ENCODE measurements at places on chromosomes 4 and X.

DNA sequence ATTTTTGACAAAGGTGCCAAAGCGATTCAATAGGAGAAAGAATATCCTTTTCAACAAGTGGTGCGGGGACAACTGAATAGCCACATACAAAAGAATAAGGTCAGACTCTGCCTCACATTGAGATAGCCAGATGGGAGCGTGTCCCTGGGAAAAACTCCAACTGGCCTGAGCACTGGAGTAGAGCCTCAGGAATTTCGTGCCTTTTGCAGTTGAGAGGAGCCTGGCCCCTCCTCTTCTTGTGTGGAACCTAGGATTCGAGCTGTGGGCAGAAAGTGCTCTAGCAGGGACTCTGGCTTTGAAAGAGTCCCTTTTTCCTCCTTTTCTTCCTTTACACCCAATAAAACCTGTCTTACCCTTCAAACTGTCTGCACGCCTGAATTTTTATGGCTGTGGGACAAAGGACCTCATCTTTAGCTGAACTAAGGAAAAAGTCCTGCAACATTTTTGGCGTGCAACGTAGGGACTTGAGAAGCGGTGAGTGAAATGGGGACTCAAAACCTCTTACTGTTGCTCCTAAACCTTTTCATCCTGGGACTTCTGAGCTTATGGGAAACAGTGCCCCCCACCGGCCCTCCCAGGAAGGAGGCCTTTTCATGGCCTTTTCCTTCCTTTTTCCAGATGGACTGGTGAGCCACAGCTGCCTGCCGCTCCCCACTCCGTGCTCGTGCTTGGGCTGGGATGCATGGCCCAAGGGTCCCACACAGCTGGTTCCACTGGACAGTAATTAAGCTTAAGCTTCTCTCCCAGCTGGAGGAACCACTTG, 68.6 kb downstream of the BMP15 start:
- DNase-seq, result no peak

- DNase-seq, result no peak
These were observed 288.5 kb downstream of the ASMT start for GRCh38 chrX:1903236-1903935.

GRCh38 chr4:186790630-186791029, 67.0 kb upstream of the FAT1 start:
- DNase-seq, result no peak

GRCh38 chr4:16844816-16845586, 53.4 kb downstream of the LDB2 start:
- DNase-seq, result no peak

DNA sequence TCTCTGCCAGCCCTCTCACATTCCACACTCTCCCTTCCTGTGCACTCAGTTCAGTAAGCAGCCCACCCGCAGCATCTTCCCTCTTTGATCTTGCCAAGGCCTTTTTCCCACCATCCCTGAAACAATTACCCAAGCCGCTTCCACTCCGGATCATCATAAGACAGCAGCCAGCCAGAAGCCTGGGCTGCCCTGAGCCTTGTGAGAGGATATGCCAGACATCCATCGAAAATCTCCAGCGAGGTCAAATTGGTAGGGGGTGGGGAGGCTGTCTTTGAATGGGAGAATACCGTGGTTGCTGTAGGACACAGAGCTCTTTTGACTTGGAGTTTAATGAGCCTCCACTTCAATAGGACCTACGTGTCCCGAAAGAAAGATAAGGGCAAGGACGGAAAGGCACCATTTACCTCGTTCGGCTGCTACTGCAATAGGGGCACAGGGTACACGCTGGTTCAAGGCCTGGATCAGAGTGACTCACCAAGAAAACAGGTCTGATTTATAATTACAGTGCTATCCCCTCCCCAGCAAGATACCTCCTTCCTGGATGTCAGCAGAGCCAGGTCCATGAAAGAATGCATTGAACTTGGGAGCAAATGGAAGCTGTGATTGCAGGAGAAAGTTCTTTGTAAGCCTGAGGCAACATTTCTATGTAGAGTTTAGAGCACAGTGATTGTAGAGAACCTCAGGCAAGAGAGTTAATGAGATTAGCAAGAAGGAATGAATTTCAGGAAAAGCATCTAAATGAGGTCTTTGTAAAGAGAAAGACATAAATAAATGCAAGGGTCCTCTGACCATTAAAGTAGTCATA, 39.5 kb downstream of the AMOT start:
- no peak for DNase-seq

DNA sequence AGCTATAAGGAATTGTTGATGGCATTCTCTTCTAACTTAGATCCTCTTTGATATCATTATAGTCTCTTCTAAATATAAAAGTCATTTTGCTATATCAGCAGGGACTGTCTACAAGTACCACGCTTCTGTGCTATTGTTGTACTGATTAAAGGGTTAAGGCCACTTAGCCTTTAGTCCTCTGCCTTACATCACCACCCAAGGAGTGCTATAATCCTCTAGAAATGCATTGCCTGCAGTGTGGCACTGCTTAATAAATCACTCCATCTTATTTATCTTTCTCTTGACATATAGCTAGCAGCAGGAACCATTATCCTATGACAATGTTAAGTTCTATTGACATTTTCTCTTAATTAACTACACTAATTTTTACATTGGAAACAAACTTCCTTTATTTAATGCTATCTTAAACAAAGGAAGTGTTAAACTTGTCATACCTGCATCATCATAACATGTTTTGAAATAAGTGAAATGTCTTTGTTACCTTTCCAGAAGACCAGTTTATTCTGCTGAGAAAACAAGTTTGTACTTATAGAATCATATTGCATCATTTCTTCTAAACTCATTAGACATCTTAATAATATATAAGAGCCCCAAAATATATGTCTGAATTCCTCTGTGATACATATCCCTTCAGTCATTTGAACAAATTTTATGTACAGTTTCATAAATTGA, 360.9 kb upstream of the ATOH1 start:
- DNase-seq, result no peak

GRCh38 chr4:32199639-32200038, 1479.5 kb downstream of the PCDH7 start:
- no peak for DNase-seq

DNA sequence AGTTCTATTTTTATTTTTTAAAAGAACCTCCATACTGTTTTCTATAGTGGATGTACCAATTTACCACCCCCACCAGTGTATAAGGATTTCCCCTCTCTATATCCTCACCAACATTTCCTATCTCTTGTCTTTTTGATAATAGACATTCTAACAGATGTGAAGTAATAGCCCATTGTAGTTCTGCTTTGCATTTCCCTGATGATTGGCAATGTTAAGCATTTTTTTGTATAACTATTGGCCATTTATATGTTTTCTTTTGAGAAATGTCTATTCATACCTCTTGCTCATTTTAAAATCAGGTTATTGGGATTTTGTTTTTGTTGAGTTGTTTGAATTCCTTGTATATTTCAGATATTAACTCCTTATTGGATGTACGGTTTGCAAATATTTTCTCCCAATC, 251.1 kb upstream of the HTR2C start:
- no peak for DNase-seq

- no peak for DNase-seq
These were observed 135.0 kb downstream of the AWAT2 start for GRCh38 chrX:69914781-69915180.

GRCh38 chrX:119763181-119763580, 4.8 kb downstream of the SOWAHD start:
- DNase-seq, result no peak

GRCh38 chrX:39627257-39627656, 470.5 kb downstream of the BCOR start:
- no peak for DNase-seq

- no peak for DNase-seq
These were observed 3.0 kb upstream of the ARMCX4 start for GRCh38 chrX:101482296-101482695.

Measured in stimulated activated CD8-positive, alpha-beta memory T cell treated with anti-CD3 and anti-CD28 coated beads, Interleukin-7, amount 100 ng/mL, for 1 hour (primary cell).